ENCODE measurements at places on chromosomes 11 and 22.
A peak's percentile ranks its signal among the peaks of the same experiment; 100 is the strongest.

GRCh38 chr11:86103808-86104207, 34.9 kb upstream of the PICALM start:
- no peak for DNase-seq

GRCh38 chr11:15714641-15715399, 600.1 kb downstream of the INSC start:
- DNase-seq: no peak

DNA sequence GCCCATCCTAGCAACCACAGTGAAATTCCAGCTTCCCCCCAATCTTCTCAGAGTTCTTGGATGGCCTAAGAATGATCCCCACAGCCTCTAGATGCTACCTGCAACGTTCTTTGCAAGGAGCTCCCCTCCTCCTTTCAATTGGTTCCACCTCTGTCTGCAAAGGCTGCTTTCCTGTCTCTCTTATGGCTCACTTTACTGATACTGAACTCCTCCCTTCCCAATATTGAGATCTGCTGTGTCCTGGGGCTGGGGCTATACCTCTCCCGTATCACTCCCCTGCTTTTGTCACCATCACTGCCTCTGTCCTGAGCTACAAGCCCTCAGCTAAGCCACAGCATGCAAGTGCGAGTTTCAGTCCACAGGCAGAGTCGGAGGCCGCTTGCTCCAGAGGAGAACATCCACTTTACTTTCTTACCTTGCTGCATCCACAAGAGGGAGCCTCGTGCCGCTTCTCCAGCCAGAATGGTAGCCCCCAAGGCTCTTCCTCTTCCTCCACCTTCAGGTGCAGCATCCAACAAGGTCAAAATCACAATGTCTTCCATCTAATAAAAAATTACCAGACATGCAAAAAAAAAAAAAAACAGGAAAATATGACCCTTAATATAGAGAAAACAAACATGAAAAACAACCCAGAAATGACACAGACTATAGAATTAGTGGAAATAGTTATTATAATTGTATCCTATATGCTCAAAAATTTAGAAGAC, 48.6 kb upstream of the TMEM45B start:
- DNase-seq: peak; percentile 57

- no peak for DNase-seq
These were observed 22.1 kb downstream of the PDE2A start for GRCh38 chr11:72652133-72652532.

DNA sequence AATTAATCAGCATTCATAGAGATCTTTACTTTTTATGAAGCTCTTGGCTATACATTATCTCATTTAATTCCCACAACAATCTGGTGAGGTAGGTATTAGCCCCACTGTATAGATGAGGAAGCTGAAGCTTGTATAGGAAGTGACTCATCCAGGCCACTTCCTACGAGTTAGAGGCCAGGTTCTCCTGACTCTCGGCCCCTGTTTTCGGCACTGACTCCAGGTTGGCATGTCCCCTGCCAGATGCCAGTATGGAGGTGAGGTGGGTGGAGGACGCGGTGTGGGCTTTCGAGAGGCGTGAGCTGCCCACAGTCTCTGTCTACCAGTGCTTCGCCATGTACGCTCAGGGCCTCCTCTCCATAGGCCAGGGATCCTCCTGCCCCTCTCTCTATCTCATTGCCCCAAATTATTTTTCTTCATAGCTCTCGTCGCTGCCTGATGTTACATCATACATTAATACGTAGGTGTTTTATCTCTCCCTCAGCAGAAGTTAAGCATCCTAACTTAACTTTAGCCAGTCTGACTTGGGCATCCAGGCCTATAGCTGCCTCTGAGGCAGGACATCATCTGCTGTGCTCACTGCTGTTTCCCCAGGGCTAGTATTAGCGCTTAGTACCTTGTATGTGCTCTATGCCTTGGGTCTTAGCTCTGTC, 9.0 kb downstream of the DGAT2 start:
- no peak for DNase-seq

DNA sequence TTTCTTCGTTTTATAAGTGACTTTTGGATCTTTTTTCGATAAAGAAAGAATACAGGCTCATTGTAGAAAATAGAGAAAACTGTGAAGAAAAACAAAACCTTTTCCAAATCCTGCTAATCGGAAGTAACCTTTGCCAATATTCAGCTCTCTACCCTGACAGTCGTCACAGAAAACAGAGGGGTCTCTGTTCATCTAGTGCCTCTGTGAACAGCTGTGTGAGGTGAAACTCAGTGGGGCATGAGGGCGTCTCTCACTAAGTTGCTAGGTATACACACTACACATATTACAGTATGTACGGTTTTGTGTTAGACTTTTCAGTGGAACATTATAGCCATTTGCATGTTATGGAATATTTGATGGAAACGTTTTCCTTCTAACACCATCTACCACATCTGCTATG, 39.4 kb downstream of the DHCR7 start:
- no peak for DNase-seq

GRCh38 chr11:69696749-69697468, 6.9 kb downstream of the FGF19 start:
- DNase-seq: no peak

- no peak for DNase-seq
These were observed 79.7 kb upstream of the SHANK2 start for GRCh38 chr11:71332046-71332445.

- DNase-seq: peak; percentile 19
These were observed 41.0 kb upstream of the TH start for GRCh38 chr11:2212411-2213251.

DNA sequence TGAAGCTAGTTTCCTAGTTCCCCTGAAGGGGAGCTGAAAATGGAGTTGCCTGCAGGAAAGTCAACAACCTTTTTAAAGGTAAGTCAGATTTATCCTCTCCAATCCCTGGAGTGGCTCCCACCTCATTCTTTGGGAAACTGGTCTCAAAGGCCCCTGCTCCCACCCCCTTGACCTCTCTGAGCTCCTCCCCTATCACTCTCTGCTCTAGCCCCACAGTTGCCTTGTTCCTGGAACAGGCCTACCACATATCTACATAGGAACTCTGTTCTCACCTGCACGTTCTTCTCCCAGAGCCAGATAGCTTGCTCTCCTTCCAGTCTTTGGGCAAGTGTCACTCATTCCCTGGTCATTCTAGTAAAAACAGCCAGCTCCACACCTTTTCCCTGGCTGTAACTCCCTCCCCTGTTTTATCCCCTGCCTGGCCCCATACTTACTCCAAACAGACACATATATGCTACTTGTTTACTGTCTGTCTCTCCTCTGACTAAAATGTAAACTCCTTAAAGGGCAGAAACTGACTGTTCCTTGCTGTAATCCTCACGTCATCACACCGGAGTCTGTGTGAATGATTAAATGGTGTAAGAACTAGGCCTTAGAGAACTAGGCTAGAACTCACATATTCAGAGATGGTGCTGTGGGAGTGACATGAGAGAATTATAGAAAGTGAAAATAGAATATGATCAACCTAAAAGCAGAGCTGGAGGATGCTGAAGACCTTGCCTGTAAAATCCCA, 53.3 kb downstream of the TCF20 start:
- DNase-seq: no peak

- DNase-seq: no peak
These were observed 451 bp downstream of the CDC45 start for GRCh38 chr22:19480173-19480568.

DNA sequence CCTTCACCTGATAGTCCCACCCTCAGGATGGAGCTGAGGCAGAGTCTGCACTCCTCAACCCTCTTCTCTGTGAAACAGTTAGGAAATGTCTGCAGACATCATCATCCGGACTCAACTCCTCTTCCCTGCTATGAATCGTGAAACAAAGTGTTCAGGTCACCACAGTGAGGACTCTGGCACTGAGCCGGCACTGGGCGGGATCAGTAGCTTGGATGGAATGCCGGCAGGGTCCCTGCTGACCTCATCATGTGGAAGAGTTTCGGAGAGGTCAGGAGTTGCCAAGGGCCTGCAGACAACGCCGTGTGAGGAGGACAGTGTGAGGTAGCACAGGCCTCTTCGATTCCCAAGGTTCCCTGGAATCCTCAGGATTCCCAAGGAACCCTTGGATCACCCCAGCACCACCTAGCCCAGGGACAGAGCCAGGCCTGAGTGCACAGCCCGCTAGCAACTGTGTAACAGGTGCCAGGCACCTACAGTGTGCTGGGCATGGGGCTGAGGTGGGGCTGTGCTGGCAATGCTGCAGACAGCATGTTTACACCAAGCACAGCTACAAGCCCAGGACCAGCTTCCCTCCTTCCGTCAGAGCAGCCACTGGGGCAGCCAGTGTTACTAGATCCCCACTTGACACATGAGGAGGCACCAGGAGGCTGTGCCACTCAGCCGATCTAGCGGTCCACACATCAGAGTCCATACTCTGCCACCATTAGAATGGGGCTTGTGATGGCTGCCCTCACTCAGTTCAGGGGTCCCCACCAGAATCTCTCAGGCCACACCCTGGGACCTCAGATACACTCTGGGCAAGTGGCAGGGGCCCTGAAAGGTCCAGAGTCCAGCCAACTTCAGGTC, 693 bp upstream of the LINC01488 start:
- no peak for DNase-seq

GRCh38 chr11:3375552-3375951, 3.4 kb downstream of the ZNF195 start:
- no peak for DNase-seq

- no peak for DNase-seq
These were observed 6.1 kb downstream of the ARVCF start for GRCh38 chr22:20010307-20011122.

GRCh38 chr11:63998558-63999348, 12.5 kb downstream of the OTUB1 start:
- DNase-seq: no peak

DNA sequence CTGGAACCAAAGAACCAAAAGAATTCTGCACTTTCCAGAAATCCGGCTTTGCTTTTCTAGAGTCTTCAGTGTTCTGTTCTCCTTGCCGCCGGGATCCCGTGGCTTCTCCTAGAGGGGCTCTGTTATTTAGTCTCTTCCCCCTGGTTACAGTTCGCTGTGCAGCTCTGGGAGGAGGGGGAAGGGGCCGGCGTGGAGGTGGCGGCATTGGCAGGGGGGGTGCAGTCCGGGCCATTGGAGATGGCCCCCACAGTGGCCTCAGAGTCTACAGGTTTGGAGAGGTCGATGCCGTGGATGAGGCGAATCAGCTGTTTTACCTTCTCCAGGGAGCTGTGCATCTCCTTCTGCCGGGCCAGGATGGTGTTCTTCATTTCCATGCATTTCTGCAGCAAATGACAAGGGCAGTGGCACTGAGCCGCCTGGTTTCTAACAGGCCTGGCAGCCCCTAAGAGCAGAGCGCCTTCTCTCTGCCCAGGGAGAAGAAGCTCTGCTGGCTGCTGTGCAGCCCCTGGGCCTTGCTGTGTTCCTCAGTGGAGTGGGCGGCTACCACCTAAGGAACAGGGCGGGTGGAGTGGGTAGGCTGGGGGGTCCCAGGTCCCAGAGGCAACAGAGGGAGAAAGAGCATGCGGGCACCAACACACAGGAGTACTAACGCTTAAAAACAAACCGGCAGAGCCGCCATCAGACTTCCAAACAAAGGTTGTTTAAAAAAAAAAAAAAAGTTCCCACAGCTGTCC, 11.6 kb downstream of the LARGE2 start:
- DNase-seq: no peak

GRCh38 chr11:101741061-101741460, 157.3 kb upstream of the TRPC6 start:
- no peak for DNase-seq

DNA sequence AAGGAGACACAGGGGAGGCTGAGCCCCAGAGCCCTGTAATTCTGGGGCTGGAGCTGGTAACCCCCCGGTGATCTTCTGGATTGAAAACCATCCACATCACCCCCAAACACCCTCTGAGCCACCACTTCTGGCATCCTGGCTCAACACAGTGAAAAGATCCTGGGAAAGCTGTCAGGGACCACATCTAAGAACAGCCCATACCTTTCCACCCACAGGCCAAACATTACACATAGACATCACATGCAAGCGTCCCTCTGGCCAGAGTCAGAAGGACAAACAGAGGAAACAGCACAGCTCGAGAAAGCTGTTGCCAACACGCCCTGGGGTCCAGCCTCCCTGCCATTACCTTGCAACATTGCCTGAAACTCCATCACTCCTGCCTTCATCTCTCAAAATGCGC, 469.5 kb downstream of the SOX6 start:
- no peak for DNase-seq

DNA sequence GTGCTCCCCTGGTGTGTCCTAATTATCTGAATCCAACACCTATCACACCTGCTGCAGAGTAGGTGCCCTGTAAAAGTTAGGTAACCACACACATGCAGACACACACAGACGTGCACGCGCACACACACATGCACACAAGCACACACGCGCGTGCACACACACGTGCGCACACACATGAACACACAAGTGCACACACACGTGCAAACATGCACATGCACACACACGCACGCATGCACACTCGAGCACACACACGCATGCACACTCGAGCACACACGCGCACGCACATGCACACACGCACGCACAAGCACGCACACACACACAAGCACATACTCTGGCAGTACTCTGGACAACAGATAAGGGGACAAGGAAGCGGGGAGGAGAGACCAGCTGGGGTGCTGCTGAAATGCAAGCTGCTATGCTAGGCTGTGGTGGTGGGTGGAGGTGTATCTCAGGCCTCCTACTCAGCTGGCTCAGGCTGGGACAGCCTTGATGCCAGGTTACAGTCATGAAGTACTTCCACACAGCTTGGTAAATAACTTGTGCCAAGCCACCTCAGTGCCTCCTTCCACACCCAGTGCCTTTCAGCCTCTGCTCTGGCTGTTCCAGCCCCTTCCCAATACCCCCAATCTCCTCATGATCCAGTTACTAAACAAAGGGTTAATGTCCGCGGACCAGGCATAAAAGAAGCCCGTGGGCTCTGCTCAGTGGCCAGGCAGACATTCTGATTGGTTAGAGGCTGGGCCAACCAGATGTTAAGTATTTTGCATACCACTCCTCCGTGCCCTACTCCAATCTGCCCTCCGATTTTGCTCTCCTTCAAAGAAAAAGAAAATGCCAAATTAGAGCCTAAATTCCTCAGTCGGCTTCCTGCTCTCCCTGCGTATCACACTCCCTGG, 374.1 kb downstream of the TENM4 start:
- no peak for DNase-seq

DNA sequence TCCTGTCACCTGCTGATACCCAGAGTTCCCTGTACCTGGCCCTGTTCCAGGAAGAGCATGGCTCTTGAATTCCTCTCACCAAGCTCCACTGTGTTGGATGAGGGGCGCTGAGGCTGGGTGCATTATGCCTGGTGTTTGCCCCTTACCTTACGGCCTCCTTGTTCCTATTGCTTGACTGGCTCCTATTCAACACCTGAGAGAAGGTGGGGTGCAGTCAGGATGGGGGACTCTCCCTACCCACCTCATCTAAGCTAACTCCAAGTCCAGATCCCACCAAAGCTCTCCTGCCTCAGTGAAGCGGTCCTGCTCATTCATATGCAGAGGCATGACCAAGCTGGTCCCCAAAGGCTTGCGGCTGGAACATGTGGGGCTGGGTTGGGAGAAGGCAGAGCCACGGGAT, 35.8 kb upstream of the RIC3 start:
- DNase-seq: no peak

DNA sequence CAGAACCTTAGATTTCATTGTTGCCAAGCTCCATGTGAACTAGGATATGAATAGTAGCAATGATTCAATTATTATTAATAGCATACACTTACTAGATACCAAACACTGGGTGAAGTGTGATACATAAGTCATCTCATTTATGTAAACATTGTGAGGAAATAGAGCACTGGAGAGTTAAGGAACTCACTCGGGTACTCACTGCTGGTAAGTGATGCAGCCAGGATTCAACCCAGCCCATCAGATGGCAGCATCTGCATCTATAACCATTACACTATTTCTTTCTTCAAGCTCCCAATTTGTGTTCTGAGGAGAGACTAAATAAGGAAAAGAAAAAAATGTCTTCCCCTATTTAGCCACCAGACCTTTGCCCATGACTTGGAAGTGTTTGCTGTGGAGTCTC, 10.2 kb upstream of the ALG8 start:
- peak; percentile 27 for DNase-seq

All from activated naive CD4-positive, alpha-beta T cell treated with anti-CD3 and anti-CD28 coated beads, Interleukin-2, amount 10 ng/mL, durations not matched to agents 7 days and 5 days (primary cell).